ENCODE measurements at places on chromosomes 2 and 18.

GRCh38 chr18:63963615-63964256 is 6.1 kb upstream of the SERPINB8 start:
- DNase-seq: peak; percentile 65

DNA sequence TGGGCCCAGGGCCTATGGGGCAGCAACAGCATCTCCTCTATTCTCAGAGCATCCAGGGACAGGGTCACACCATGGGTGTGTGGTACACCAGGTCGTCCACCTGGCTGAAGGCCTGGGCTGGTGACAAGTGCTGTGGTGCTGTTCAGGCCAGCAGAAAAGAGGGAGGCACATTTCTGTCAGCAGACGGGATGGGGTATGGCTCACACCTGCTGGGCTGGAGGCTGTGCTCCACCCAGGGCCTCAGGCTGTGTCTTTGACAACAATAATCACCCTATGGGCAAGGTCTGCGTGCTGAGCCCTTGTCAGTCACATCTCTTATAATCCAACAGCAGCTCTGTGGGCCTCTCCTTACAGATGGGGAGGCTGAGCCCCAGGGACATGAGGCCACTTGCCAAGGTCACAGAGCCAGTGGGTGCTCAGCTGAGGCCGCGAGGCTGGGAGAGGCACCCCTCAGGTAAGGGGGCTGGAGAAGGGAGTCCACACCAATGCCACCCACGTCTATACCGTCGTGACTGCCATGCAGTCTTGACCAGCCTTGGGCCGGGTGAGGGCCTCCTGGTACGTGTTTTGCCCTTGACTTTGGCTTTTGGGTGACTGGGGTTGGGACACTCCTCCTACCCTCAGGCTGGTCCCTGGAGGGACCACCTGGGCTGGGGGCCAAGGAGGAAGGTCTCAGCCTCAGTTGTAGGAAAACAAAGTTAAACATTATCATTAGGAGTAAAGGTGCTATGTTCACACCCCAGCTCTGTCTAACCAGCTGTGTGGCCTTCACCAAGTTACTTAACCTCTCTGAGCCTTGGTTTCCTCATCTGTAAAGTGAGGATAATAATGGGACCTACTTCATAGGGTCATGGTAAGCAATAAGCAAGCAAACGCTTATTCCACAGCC is 5.6 kb upstream of the HS6ST1 start:
- no peak for DNase-seq

- DNase-seq: no peak
Measured at GRCh38 chr2:36478332-36478738, 119.6 kb downstream of the FEZ2 start.

DNA sequence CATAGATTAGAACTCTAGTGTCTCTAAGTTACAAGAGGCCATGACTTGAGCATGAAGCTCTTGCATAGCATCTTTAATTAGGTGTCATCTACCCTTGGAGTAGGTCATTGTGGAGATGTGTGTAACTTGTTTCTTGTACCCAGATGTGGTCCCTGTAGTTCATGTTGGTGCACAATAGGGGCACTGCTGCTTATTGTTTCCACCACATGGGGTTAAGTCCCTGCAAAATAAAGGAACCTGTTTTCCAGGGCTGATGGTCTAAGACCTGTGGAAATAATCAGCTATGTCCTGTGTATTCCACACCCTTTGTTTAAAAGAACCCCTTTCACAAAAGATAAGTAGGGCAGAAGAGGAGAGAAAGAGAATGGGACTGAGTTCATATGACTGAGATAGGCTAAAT is 28.6 kb downstream of the ASXL3 start:
- no peak for DNase-seq

GRCh38 chr2:15560140-15560987 is 770 bp downstream of the NBAS start:
- peak; percentile 11 for DNase-seq

DNA sequence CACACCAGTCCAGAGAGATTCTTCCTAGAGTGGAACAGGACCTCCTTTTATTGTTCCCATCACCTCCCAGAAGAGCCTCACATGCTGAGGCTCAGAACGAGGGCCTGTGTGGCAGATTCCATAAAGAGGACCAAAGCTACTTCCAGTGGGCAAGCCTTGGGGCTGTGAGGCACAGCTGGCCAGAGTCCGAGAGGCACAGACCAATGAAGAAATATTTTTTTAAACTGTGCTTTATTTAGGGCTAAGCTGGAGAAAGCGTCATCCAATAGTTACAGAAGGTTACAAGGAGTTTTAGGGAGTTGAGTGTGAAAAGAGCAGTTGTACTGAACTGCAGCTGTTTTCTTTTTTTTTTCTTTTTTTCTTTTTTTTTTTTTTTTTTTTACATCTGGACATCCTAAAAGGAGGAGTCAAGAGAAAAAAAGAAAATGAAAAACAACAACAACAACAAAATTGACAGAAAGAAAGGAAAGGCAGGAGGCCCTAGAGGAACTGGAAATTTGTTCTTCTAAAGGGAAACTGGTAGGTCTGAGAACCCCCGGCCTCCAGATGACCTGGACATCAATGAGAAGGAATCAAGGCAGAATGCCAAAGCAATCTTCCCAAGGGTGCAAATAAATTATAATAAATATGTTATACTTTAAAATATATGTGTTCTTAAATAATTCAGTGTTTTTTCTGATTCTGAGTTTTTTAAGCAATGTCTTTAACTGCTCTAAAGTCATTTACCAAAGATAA is 322.6 kb downstream of the CELF4 start:
- no peak for DNase-seq

GRCh38 chr18:74806700-74807416 is 209.2 kb downstream of the ZNF407 start:
- DNase-seq: peak; percentile 27
